HFFc6 (cell line): ENCODE measurements at places on chromosomes 1 and 21. TPM values are rescaled to one million over a fixed set of nuclear protein-coding genes. Genes with fewer than 3 reads are reported as not detected.

TRIM33 gene
- total RNA-seq: 17.2 to 19.0 TPM (median 18.3 TPM) in 3 replicates

OR2T11 gene
- not detected in 3 replicates for total RNA-seq

CCDC17 gene
- total RNA-seq: 0.25 to 0.67 TPM (median 0.64 TPM) in 3 replicates

SYTL1 gene
- total RNA-seq: 0.18 TPM in 1 of 3 replicates, not detected in the others

ESRRG gene
- 0.05 TPM in 1 of 3 replicates, not detected in the others for total RNA-seq

COL9A2 gene
- 0.07 to 0.42 TPM (median 0.18 TPM) in 3 replicates for total RNA-seq

CXADR gene
- 0.05 TPM in 1 of 3 replicates, not detected in the others for total RNA-seq

CCDC27 gene
- total RNA-seq: not detected in 3 replicates

FNDC10 gene
- 2.1 to 4.4 TPM (median 4.3 TPM) in 3 replicates for total RNA-seq

AADACL3 gene
- not detected in 3 replicates for total RNA-seq

MPL gene
- total RNA-seq: not detected in 3 replicates

KIF17 gene
- 5.9 to 8.0 TPM (median 6.4 TPM) in 3 replicates for total RNA-seq

PCP4 gene
- not detected in 3 replicates for total RNA-seq

GBP7 gene
- not detected in 3 replicates for total RNA-seq

DNA sequence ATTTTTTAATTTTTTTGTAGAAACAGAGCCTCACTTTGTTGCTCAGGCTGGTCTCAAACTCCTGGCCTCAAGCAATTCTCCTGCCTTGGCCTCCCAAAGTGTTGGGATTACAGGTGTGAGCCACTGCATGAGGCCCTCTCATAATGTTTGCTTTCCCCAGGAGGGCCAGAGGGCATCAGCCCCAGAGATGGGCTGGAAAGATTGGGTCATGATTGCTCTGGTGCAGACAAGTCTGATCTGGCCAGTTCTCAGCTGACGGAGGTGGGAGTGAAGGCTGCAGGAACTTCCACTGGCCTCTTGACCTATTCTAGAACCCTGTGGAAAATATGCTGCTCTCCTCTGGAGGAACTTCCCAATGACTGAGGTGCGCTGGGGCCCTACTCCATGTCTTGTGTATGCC lies 43.4 kb upstream of the RD3 start:
- DNase-seq: no peak

DNA sequence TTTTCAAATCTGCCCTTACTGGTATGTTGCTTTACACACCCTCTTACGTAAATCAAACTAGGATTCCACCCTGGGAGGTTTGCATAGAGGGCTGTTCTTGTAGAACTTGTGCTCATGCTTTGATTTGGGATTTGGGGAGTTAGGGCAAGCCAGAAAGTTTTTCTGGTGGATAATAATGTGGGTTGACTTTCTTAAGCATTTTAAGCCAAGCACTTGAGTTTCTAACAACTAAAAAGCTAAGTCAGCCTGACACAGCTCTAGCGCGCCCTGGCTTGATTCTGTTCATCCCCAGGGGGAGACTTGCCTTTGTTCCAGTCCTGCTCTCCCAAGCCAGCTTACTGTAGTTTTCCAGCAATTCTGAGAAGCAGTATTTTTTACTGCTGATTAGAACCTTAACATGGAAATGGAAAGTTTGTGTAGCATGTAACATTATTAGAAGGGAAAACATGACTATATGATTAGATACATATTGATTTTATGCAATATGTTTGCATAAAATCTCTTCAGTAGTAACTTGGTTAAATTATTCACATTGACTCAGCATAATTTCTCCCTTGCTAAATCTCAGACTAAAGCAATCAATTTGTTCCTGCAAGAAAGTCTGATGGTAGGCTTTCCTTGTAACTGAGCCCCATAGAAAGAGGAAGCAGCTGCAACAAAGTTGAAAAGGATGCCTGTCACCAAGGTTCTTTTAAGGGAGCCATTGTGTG lies 11.0 kb upstream of the PGD start:
- peak; percentile 80 for DNase-seq

DNA sequence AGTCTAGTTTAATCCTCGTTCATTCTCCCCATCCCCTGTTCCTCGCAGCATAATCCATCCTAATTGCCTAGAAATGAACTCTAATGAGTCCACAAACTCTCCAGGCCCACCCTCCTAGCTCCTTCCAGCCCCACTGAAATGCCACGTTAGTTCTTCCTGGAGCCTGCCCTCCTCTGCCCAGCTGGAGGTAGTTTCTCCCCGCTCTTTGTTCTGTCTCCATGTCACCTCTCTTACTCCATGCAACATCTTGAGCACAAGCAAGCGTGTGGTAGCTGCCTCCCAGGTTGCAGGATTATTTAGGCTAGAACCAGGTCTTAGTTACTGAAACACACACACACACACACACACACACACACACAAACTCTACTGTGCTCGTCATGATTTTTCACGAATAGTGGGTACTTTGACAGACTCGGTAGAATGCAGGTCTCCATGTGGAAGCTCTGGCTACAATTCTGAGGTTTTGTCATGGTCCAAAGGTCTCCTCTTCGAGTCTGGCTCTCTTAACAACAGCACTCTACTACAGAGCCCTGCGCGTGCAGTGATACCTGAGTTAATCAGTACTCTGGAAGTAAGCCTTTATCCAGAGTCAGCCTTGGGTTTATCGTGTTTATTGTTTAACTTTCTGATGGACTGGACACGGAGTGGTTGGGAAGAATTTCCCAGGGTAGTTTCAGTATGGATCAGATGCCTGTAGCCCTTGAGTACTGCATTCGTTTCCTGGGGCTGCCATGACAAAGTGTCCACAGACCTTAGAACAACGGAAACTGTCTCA lies 27.5 kb downstream of the HUNK start:
- DNase-seq: no peak

- no peak for DNase-seq
Measured at GRCh38 chr1:208081972-208082371, 162.2 kb downstream of the PLXNA2 start.

- no peak for DNase-seq
Measured at GRCh38 chr21:32137266-32137665, 141.6 kb downstream of the MIS18A start.

GRCh38 chr1:228465571-228466146 lies 21.5 kb upstream of the RNF187 start:
- DNase-seq: no peak

GRCh38 chr1:183363972-183364371 lies 54.2 kb downstream of the NMNAT2 start:
- no peak for DNase-seq

- peak; percentile 83 for DNase-seq
Measured at GRCh38 chr21:42093991-42094421, 22.9 kb downstream of the UMODL1 start.

GRCh38 chr1:66206563-66207144 lies 327.3 kb upstream of the SGIP1 start:
- DNase-seq: no peak

GRCh38 chr1:94090761-94091160 lies 30.2 kb downstream of the ABCA4 start:
- no peak for DNase-seq

DNA sequence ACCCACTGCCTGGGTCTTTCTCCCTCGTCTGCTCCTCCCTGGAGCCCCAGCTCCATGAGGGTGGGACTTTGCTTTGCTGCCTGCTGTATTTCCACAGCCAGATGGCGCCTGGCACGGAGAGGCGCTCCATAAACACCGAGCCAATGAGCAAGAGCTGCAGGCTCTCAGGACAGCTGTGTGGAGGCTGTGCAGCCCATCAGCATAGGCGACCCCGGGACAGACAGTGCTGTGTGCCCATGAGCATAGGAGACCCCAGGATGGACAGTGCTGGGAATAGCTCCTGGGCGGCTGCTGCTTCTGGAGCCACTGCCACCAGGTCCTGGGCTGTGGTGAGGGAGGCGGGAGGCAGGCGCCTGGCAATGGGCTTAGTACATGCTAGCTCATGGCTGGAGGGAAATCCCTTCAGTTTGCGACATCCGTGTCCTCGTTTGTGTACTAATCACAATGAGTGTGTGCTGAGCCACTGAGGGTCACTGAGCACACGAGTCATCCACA lies 29.2 kb downstream of the CEP104 start:
- no peak for DNase-seq

DNA sequence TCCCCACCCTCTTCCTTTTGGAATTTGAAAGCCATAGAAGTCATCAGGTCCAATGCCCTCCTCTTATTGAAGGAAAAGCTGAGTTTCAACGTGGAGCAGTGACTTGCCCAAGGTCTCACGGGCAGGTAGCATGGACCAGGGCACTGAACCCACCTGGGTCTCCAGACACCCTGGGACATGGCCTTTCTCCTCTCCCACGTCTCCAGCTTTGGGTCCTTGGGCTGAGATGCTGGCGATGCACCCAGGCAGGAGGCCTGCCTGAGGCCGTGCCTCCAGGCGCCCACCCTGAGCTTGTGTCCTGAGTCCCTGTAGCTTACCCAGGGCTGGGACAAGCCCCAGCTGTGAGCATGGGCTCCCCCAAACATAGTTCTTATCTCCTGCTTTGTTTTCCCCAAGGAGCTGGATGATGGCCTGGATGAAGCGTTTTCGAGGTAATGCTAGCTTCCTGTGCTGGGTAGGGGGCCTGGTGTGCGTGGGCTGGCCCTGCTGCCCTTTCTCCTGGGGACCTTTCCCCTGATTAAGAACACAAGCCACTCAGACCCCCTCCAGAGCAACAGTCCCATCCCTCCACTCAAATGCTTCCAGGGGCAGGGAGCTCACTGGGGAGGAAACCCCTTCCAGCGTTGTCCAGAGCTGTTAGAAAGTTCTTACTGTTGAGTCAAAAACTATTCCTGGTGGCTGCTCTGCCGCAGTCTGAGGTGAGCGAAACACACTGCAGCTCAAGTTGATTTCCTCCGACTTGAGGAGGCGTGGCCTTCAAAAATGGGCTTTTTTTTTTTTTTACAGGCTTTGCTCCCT lies 21.6 kb downstream of the LDLRAP1 start:
- DNase-seq: no peak

DNA sequence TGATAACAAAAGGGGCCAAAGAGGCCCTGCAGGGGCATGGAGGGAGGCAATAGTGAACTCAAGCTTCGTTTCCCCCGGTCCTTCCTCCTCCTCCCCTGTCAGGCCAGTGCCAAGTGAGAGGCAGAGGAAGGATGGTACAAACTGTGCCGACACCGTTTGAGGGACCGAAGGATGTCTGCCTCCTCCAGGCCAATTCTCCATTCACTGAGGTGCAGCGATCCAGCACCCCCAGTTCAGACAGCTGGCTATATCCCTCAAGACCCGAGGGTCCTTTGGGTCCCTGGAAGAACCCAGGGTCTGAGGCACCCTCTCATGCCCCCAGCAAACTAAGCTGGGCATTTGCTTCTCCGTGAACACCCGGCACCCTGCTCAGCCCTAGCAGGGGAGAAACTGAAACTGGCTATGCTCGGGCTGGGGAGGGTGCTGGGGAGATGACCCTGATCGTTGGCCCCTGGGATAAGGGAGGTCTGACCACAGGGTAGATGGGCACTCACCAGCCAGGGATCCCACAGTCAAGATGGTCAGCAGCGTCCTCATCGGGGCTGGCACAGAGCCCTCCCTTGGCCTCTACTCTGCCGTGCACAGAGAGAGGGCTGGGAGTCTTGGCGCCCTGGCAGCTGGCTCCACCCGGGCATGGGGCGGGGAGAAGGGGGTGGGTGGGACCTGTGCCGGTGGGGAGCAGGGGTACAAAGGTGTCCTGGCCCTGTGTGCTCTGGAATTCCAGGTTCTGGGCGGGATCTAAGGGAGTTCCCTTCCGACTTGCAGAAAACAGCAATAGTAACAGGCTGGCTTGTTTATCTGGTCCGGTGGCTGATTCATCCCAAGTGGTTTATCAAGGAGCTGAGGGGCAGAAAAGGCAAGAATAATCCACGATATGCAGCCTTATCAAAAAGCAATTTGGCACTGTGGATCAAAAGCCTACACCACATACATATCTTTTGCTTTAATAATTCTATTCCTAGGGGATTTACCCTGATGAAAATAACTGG lies at the start of gene IL22RA1:
IL22RA1 (minus strand) TSS at position 595 of the 989 bp plus-strand sequence; CDS start at position 537, 58 bp downstream.
- DNase-seq: no peak

GRCh38 chr1:154883919-154884868 lies 14.1 kb upstream of the KCNN3 start:
- no peak for DNase-seq

- no peak for DNase-seq
Measured at GRCh38 chr1:26322042-26322331, 4.2 kb downstream of the CD52 start.

DNA sequence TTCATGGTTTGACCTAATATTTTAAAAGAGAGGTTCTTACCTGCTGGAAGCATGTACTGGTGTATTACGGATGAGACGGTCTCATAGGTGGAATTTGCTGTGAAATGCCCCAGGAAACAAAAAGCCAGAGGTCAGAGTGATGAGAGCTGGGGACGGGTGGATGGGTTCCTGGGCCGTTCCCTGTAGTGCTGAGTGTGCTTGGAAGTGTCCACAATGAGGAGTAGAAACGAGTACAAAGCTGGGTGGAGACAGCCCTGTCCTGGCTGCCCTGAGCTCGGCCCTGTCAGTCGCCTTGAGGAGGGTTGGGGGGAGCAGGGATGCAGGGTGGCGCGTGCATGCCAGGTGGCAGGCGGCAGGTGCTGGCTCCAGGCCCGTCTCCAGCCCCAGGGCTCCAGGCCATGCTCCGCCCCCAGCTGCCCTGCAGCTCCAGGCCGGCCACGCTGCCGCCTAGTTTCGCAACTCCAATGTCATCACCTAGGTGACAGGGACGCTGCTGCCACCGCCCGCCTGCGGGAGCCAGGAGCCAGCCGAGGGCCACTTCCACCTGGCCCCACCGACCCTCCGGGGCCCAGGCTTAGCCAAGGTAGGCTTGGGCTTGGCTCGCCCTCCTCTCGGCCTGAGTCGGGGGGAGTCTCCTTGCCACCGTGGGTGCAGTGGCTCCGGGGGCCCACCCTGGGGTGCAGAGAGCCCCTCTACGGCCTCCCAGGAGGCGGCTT lies 16.4 kb downstream of the TP73 start:
- DNase-seq: no peak

GRCh38 chr1:94602316-94602715 lies 60.8 kb upstream of the F3 start:
- DNase-seq: peak; percentile 24

- no peak for DNase-seq
Measured at GRCh38 chr1:3674100-3675094, 22.1 kb downstream of the TP73 start.

- DNase-seq: no peak
Measured at GRCh38 chr1:54212872-54213271, 12.9 kb downstream of the MRPL37 start.

DNA sequence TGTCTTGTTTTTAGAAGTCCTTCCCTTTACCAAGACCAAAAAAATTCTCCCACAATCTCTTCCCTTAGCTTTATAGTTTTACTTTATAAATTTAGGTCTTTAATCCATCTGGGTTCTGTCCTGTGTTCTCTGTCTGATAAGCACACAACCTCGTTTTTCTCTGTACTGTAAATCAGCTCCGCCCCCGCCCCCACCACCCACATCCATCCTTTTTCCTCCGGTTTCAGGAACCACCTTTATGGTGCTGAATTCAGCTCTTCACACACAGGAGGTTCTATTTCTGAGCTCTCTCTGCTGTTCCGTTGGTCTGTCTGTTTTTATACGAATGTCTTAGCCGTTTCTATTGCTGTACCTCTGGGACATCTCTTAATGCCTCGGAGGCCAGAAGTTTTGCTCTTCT lies 44.5 kb downstream of the ACTL8 start:
- DNase-seq: no peak
